Hippocampal formation (tissue), 2 donors: ENCODE measurements at places on chromosomes 5 and 9.

- no peak for DNase-seq
Observed at GRCh38 chr5:122741681-122742080, 33.2 kb upstream of the SNX2 start.

DNA sequence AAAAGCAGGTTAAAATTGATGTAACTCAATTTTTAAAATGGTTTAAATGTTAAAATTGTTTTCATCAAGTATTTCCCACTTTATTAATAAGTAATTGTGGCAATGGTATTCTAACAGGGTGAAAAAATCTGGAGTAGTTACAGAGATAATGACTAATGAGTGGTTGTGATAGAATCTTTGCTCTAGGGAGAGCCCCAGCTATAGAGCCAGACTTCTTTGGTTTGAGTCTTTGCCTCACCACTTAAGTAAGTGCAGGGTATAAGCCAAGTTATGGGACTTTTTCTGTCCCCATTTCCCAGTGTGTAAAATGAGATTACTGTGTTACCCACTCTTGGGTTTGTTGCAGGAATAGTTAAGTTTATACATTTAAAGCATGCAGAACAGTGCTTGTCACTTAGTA lies 158.1 kb downstream of the FER start:
- DNase-seq = no peak

DNA sequence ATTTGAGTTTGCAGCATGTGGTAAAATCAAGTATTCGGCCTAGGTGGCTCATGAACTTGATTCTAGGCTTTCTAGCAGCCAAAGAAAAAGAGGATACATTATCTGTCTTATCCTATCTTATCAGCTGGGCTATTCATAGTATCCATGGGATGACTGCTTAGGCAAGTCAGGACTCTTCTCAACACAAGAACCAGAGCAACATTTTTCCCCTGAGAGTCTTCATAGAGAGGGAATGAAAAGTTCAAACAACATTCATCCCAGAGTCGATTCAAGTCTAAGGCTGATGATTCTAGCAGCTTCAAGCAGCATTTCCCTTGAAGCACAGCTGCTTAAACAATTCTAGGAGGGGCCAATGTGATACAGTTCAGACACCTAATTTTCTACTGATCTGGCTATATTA lies 3.0 kb downstream of the S100Z start:
- DNase-seq = no peak

- DNase-seq = no peak
Observed at GRCh38 chr9:127754099-127755060, 19.3 kb upstream of the TOR2A start.

DNA sequence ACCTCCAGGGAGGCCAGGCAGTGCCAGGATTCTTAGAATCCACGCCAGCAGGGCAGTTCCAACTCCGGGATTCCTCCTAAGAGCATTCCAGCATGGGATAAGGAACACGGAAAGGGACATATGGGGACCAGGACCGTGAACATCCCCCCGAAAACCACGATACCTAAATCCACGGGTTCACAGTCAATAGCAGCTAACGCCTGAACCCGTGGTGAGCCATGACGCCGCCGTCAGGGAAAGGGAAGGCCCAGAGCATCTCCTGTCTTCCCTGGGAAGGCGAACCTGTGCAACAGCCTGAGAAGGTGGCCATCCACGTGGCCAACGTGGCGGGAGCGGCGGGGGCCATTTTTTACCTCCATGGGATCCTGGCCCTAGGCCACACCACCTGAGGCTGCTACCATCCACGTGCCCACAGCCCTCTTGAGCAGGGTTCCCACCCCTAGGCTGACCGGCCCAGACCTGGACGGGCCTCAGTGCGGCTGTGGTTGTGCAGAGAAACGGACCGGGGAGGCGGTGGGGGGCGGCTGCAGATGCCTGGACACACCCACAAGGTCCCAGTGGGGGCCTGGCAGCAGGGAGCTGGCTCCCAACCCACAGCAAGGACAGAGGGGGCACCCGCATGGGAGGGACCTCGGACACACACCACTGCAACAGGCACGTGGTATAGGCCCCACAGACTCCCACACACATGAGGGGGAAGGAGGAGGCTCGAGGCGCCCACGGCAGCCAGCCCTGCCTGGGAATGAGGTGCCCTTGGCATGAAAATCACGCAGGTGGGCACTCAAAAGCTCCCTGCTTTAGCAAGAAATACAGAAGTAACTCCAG lies 42.8 kb downstream of the SLC12A7 start:
- DNase-seq = no peak

- DNase-seq = no peak
Observed at GRCh38 chr9:137663584-137663983, 44.8 kb downstream of the EHMT1 start.

GRCh38 chr5:74916831-74917710 lies 50.9 kb upstream of the FAM169A start:
- DNase-seq = no peak

DNA sequence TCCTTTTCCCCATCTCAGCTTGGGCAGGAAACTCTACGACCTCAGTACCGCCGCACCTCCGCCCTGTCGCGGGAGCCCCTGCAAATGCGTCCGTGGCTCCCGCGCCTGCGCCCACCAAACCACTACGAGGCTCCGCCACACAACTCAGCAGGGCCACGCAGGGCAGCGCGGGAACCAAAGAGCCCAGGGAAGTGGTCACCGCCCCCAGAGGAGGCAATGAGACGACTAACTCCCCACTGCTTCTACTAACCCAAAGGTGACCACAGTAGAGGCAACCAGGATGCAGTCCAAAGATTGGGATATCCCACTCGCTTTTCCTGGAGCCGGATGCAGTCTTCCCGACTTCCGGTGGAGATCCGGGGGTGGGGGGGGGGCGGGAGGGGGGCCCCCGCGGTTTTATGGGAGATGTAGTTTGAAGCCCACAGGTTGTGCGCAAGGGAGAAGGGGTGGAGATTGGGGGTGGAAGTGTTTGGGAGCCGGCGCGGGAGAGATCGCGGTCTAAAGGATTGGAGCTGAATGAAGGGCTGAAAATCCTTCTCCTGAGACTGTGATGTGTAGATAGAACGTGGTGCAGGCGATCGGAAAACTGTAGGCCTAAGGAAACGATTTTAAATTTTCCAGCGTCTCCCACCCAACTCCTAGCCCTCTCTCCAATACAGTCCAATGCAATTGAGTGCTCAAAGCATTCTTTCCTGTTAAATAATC lies at the start of gene NUDT12:
Gene NUDT12 (minus strand): TSS at position 337 of the 705 bp plus-strand sequence. CDS start 2,541 bp downstream, outside the sequence.
- DNase-seq = peak; percentile 76

DNA sequence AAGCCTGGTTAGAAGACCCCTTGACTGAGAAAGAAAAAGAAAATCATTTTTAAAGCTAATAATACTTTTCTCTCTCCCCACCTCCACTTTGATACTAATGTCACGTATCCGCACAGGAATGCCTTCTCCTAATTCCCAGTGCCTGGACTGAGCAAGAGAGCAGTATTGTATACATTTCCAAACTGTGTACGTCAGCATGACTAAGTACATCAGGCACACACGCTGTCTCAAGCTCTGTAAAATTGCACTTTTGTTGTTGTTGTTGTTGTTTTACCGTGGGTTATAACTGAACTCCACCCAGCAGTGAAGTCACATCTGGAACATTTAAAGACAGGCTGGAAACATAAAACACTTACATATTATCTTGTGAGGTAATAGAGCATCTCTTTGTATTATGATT lies 407.6 kb downstream of the DNAH5 start:
- DNase-seq = no peak

GRCh38 chr5:150112201-150113046 lies 26.1 kb upstream of the CSF1R start:
- no peak for DNase-seq

GRCh38 chr9:90046317-90046861 lies 441.6 kb downstream of the GADD45G start:
- DNase-seq = no peak

DNA sequence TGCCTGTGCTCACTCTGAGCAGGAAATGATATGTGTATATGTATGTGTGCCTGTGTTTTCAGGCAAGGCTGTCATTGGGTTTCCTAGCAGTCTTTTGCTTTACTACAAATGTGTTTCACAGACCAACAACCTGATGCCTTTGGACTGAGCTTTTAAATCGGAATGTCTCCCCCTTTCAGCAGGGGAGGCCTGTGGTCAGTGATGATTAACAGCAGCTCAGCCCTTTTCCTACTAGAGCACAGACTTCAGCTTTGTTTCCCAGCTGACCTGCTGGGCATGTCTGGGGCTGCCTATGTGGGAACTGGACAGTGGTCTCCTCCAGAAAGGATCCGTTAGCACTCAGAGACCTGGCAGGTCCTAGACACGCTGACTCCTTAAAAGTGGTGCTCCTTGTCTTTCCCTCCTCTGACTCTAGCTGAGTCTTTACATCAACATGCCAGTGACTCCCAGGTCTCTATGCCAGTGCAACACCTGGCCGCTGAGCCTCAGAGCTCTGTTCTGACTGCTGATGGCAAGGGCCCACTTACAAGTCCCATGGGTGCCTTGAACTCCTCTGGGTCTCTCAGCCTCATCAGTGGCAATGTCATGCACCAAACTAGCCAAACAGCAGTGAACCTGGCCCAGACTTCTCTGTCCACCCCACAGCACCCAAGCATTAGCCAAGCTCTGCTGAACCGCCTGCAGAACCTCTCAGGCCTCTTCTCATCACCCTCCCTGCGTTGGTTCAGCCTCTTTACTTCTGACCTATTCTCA lies 7.7 kb downstream of the MACROH2A1 start:
- no peak for DNase-seq

DNA sequence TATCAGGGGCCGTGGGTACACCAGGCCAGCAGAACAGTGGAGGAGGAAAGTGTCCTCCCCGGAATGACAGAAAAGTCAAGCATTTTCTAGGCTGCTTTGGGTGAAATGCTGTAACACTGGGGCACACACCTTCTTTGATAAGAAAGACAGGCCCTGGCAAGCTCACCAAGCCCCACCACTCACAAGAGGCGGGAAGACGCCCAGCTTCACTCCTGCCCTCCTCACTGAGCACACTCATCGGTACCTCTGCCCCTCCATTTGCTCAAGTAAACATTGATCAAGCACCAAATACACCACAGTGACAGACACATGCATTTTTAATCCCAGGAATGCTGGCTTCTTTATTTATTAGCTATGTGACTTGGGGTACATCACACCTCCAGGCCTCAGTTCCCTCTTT lies 43.1 kb downstream of the B4GALT1 start:
- DNase-seq = no peak

GRCh38 chr5:1226839-1227581 lies 1.8 kb downstream of the SLC6A18 start:
- DNase-seq = no peak

DNA sequence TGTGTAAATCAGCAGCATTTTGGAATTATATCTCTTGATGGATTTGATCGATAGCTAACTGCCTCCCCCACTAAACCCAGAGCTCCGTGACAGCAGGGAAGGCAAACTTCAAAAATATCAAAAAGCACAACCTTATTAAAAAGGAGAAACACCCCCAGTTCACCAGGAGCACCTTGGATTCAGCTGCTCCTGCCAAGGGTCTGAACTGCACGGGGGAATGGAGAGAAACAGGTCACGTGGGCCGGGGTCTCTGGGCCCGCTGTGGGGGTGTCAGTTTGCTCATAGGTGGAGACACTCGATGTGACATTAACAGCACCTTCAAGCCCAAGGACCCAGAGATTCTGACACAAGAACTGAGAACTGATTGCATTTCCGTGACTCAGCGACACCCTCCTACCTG lies 1.1 kb upstream of the SLC34A1 start:
- no peak for DNase-seq

- DNase-seq = no peak
Observed at GRCh38 chr5:126023994-126024441, 399.2 kb upstream of the GRAMD2B start.

GRCh38 chr5:86686046-86686445 lies 68.3 kb downstream of the COX7C start:
- DNase-seq = no peak

GRCh38 chr5:39757131-39757530 lies 332.4 kb upstream of the DAB2 start:
- DNase-seq = no peak

- no peak for DNase-seq
Observed at GRCh38 chr5:1820381-1820780, 19.2 kb downstream of the NDUFS6 start.

GRCh38 chr9:133129001-133129795 lies 8.2 kb upstream of the RALGDS start:
- peak; percentile 46 for DNase-seq

GRCh38 chr9:127697575-127697974 lies 9.2 kb upstream of the CFAP157 start:
- no peak for DNase-seq

- DNase-seq = peak; percentile 71
Observed at GRCh38 chr9:106862821-106863720, at the start of gene ZNF462. Gene ZNF462 (plus strand): TSS chr9:106863166. CDS start chr9:106923384, 60,218 bp downstream.

GRCh38 chr5:89253666-89254352 lies 370.8 kb upstream of the MEF2C start:
- no peak for DNase-seq
